ENCODE measurements at places on chromosomes 12 and 14. TPM values are rescaled to one million over a fixed set of nuclear protein-coding genes. Genes with fewer than 3 reads are reported as not detected.

The OR6C2 gene
- not detected for total RNA-seq

The SLC39A2 gene
- 0.18 TPM for total RNA-seq

The SLC10A1 gene
- total RNA-seq = not detected

The KRT4 gene
- not detected for total RNA-seq

The SLCO1B3 gene
- not detected for total RNA-seq

The DEGS2 gene
- total RNA-seq = 0.16 TPM

The IL22 gene
- not detected for total RNA-seq

The B4GALNT1 gene
- total RNA-seq = 6.9 TPM

The TAS2R8 gene
- 0.45 TPM for total RNA-seq

The CPNE6 gene
- total RNA-seq = not detected

The ACOT2 gene
- 74.0 TPM for total RNA-seq

The TIMM9 gene
- 44.4 TPM for total RNA-seq

The TMEM179 gene
- not detected for total RNA-seq

The BHLHE41 gene
- total RNA-seq = 9.2 TPM

The PLEK2 gene
- 2.8 TPM for total RNA-seq

The HPD gene
- 1.1 TPM for total RNA-seq

The MRPL42 gene
- total RNA-seq = 19.0 TPM

The LRTM2 gene
- not detected for total RNA-seq

The GAPDH gene
- 5,776 TPM for total RNA-seq

The TAS2R14 gene
- 5.2 TPM for total RNA-seq

The DPPA3 gene
- total RNA-seq = not detected

The SOAT2 gene
- total RNA-seq = not detected

The DNM1L gene
- total RNA-seq = 73.5 TPM

The COA8 gene
- total RNA-seq = 5.6 TPM

The CALM1 gene
- 342 TPM for total RNA-seq

The ZDHHC22 gene
- not detected for total RNA-seq

The SRRM4 gene
- not detected for total RNA-seq

The LRRC10 gene
- not detected for total RNA-seq

The P2RX7 gene
- 0.18 TPM for total RNA-seq

The WSCD2 gene
- total RNA-seq = not detected

The TMEM30B gene
- 3.8 TPM for total RNA-seq

The TAS2R46 gene
- 4.7 TPM for total RNA-seq

The G2E3 gene
- total RNA-seq = 43.9 TPM

The CCDC38 gene
- total RNA-seq = not detected

The PAN2 gene
- 23.0 TPM for total RNA-seq

The ACOT4 gene
- total RNA-seq = 0.72 TPM

The TAS2R50 gene
- 3.1 TPM for total RNA-seq

The HOXC13 gene
- total RNA-seq = not detected

Data from fibroblast of the aortic adventitia (primary cell).